ENCODE measurements at places on chromosomes 13 and 19.

DNA sequence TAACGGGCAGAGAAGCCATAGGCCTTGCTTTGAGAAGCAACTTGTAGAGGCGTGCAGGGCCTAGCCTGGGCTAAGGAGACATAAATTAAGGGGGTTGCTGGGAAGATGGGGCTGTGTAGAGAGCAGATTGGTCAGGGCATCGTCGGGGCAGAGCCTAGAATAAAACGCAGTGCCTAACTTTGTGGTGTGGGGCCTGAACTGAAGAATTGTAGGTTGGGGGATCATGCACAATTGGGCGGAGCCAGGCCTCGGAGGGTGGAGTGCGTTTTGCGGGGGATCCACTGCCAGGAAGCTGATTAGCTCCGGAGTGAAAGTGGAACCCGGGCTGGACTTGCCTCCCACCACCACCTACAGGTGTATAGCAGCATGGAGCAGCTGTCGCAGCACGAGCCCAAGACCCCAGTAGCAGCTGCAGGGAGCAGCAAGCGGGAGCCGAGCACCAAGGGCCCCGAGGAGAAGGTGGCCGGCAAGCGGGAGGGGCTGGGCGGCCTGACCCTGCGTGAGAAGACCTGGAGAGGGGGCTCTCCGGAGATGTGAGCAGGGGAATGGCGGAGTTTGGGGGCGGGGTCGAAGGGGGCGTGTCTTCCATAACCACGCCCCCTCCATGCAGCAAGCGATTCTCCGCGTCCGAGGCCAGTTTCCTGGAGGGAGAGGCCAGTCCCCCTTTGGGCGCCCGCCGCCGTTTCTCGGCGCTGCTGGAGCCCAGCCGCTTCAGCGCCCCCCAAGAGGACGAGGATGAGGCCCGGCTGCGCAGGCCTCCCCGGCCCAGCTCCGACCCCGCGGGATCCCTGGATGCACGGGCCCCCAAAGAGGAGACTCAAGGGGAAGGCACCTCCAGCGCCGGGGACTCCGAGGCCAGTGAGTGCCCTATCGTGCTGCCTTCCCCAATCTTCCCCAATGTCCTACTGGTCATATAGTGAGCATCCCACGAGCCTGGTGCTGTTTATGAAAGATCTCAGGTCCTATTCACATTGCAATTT is 13.8 kb downstream of the DNASE2 start:
- DNase-seq: no peak

DNA sequence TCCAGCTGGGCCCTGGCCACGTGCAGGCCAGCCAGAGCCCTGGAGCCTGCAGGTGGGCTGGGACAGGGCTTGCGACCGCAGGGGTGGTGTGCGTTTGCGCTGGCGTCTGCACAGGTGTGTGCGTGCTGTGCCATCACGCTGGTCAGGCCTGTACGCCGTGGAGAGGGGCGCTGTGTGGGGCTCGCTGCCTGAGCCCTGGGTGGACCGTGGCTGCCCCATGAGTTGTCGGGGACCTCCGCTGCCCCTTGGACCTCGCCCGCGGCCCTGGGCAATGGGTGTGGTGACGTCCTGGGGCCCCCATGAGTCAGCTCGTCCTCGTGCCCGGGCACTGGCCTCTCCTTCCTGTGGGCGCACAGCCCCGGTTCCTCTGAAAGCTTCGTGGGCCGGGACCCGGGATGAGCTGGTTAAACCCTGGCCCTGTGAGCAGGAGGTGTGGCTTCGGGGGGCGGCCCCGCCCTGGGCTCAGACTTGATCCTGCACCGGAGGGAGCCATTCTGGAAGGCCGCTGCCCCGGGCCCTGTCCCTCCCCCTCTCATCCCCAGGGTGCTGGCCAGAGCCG is 6.8 kb downstream of the CSNK1G2 start:
- no peak for DNase-seq

GRCh38 chr13:105389373-105389772 is 1146.1 kb downstream of the EFNB2 start:
- no peak for DNase-seq

DNA sequence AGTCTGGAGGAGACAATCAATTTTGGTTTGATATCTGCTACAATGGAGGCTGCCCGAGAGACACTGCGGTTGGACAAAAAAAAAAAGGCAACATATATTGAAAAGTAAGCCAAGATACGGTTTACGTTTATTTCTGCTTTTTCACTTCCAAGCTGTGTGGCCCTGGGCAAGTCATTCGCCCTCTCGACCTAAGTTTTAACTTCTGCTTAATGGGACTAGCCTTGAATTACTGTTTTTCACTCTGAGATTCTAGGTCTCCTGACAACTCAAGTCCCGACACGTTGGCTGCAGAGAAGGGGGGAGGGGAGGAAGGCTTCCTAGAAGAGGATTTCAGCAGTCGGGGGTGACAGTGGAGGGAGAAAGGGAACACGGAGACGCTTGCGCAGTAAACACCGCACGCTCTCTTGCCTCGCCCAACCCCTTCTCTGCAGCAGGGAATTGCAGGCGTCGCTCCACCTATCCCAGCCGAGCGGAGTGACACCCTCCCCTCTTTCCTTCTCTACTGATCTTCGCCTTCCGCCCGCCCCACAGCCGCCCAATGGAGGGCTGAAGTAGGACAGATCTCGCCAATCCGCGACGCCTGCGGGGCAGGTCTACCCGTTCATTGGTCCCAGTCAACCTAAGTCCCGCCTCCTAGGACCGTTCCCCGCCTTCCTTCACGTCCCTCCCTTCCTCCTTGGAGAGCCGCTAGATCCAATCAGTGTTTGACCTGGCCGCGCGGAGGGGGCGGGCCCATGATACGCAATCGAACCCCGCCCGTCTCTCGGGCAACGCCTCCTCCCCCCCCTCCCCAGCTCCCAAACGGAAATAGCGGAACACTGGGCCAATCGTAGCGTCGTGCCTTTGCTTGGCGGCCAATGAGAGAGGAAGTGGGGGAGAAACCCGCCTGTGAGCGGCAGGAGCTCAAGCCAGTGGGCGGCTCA is 533 bp upstream of the AP2A1 start:
- DNase-seq: peak; percentile 100

- peak; percentile 13 for DNase-seq
Observed at GRCh38 chr19:17496337-17496997, 15.0 kb upstream of the PGLS start.

DNA sequence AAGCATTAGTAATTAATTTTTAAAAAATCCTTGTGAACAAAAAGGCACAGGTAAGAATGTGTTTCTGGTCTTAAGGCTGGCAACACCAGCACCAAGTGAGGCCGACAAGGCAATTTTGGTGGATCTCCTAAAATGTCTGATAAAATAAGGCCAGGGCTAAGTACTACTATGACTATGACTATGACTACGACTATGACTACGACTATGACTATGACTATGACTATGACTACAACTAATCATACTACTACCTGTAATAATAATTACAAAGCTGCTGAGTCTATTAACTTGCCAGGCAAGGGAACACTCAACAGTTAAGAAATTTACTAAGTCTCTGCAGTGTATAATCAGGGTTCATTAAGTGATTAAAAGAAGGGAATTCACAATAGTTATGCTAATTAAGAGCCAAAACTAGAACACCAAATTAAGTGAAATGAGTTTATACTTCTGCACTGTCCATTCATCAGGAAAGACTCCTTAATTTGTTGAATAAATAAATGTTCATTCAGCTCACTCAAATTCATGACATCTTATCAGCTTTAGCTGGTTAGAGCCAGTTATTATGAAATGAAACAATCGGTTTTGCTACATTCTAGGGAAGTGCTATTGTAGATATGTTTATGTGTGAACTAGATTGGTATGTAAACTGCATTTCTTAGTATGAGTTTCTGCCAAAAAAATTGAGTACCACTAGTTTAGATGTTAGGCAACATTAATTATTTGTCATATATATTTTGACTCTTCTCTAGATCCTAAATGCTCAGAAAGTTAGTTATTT is 1626.2 kb upstream of the PCDH20 start:
- no peak for DNase-seq

- no peak for DNase-seq
Observed at GRCh38 chr13:31538067-31539042, 201.0 kb upstream of the RXFP2 start.

DNA sequence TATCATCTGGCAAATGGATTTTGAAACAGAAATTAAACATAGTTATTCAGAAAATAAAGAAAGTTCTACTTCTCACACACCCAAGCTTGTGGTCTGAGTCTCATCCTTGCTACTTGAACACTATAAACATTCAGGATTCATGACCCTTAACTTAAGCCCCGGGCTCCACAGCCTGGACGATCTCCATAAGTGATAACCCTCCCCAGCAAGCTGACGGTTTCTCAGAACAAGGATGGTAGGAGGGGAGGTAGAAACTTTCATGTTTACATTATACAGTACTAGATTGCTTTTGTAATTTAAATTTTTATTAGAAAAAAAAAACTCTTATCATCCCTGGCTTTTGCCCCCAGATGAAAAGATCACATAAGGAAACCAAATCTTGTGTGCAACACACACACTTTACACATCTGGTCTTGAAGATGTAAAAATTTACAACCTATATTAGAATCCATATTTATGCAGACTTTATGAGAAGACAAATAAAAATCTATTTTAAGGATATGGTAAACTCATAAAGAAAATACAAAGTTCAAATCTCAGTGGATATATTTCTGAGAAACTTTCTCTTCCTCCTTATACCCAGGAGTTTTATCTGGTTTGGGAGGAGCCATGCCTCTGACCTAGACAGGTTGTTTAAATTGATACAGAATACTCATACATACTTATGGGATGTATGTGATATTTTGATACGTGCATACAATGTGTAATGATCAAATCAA is 20.0 kb upstream of the ATP12A start:
- DNase-seq: no peak

GRCh38 chr13:105957769-105958438 is 577.6 kb downstream of the EFNB2 start:
- DNase-seq: no peak

GRCh38 chr13:99004978-99005377 is 27.1 kb upstream of the DOCK9 start:
- no peak for DNase-seq

DNA sequence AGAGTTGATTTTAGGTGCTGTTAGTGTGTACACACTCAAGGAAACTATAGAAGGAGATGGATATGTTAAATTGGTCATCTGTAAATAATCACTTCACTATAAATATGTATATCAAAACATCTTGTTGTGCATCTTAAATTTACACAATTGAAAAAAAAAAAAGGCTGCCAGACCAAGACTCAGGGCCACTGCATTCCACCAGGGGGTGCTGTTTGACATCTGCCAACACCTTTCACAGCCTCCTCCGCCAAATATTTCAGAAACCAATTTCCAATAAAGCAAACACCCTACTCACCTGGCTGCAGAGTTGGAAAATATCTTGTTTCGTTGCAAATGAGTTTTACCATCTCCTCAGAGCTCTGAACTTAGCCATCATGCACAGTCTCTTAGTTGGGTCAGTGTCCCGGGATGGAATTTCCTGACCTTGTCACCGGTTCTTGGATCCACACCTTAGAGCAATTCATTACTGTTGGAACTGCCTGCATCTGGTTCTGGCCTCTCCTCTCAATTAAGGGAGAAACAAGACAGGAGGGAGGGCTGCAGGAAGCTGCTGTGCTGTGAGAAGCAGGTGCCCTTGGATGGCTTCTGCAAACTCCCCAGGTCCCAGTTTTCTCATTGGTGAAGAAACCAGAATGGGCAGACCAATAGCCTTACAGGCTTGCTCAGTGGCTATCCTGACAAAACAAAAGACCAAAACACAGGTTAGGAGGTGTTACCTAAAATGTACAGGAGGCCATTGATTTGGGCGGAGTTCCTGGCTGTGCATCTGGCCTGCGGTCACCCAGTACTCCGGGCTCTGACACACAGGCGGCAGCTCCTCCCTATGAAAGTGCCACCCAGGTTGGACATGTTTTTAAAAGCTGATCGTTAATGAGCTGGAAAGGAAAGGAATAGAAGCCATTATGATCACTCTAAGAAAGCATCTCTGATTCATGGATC is 746.6 kb downstream of the UQCRFS1 start:
- no peak for DNase-seq

DNA sequence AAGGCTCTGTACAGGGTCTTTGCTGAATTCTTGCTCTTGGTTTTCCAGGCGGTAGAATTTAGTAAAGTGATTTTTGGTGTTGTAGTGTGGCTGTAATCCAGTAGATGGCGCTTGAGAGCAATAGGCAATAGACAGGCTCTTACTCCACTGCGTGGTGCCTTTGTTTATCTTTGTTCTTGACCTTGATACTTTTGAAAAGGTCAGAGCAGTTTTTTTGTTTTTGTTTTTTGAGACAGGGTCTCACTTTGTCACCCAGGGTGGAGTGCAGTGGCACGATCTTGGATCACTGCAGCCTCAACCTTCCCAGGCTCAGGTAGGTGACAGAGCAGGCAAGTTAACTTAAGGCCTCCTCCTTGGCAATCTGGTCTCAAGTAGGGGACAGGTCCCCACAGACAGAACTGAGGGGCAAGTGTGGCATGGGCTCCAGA is 12.2 kb upstream of the LILRA5 start:
- no peak for DNase-seq

- DNase-seq: no peak
Observed at GRCh38 chr19:33795370-33796163, 1.1 kb upstream of the KCTD15 start.

GRCh38 chr19:13861392-13861713 is 15.6 kb upstream of the NANOS3 start:
- no peak for DNase-seq

DNA sequence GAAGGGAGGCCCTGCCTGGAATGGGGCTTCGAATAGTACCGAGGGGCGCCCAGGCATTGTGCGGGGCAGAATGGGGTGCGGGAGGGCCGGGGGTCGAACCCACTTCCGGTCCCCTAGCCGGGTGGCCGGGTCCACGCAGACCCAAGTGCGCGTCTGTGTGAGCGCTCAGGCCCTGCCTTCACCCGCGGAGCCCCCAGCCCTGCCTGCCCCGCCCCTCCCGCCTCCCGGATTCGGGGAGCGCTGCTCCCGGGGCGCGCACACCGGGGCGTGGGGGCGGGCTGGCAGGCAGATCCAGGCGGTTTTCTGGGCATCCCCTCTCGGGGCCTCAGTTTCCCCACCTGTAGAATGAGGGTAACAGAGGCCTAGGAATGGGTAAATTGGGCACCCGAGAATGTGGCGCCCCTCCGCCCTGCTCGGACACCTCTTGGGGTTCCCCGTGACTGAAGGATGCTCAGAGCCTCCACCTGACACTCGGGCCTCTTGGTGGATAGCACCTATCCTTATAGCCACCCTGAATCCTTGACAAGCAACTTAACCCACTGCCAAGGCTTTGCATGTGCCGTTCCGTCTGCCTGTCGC is 682 bp downstream of the PIK3R2 start:
- DNase-seq: no peak

Data from SIG-M5 (cell line).